ENCODE measurements at places on chromosomes 4 and X.

GRCh38 chr4:82968972-82969371 lies 41.7 kb downstream of the LIN54 start:
- DNase-seq = no peak

GRCh38 chrX:117095393-117095792 lies 632.6 kb upstream of the CT83 start:
- no peak for DNase-seq

- DNase-seq = no peak
These were observed 98.3 kb upstream of the CXXC4 start for GRCh38 chr4:104593019-104593418.

- DNase-seq = no peak
These were observed 88.4 kb downstream of the PDE5A start for GRCh38 chr4:119540249-119540648.

DNA sequence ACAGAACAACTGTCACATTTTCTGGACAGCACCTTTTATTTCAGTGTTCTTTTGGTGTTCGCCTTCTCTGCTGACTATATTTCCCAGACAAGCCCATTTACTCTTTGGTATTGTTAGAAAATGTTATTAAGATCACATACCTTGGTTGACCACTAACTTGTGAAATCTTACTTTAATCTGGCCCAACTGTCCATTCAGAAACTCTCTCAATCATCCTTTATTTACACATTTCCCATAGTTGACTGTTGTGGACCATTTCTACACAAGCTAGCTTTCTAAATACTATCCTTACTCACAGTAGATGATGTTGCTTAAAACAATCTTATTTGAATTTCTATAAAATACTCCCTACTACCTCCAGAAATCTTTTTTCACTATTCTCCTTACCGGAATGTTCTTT lies 64.7 kb downstream of the QRFPR start:
- no peak for DNase-seq

All from posterior cingulate gyrus (tissue), 11 donors.